ENCODE measurements at places on chromosomes 16 and 17. TPM values are rescaled to one million over a fixed set of nuclear protein-coding genes. Genes with fewer than 3 reads are reported as not detected.

Gene PIPOX
- 1.1 TPM for total RNA-seq

DNA sequence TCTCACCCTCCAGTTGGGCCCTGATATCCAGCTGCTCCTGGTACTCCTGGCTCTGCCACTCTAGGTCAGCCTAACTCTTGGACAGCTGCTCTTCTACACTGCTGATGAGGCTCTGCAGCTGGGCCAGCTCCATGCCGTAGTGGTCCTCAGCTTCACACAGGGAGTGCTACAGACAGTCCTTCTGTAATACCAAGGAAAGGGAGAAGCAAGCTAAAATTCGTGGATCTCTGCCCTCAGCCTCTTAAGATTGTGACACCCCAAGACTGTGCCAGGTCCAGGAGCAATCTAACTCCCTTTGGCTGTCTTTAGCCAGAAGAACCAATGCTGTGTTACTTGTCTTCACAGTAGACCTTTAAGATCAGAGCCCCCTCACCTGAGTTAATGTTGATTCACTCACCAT lies 7.7 kb upstream of the KRT38 start:
- no peak for DNase-seq

DNA sequence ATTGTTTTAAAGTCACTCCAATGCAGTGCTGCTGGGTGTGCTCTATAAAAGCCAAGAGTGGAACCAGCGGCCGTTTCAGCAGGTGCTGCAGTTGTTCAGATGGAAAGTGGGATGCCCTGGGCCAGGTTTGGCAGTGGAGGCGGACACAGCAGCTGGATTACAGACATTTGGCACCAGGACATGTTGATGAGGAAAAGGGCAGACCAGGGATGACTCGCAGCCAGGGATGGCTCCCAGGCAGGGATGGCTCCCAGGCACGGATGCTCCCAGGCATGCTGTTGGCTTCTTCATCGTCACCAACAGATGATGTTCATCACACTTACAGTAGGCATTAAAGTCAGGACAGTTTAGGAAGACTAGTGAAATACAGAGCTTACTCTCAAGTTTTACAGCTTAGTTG lies 10.0 kb downstream of the GAN start:
- DNase-seq, result no peak

GRCh38 chr17:12928736-12929135 lies 89.1 kb downstream of the ELAC2 start:
- no peak for DNase-seq

Gene TMEM100
- 17.0 TPM for total RNA-seq

DNA sequence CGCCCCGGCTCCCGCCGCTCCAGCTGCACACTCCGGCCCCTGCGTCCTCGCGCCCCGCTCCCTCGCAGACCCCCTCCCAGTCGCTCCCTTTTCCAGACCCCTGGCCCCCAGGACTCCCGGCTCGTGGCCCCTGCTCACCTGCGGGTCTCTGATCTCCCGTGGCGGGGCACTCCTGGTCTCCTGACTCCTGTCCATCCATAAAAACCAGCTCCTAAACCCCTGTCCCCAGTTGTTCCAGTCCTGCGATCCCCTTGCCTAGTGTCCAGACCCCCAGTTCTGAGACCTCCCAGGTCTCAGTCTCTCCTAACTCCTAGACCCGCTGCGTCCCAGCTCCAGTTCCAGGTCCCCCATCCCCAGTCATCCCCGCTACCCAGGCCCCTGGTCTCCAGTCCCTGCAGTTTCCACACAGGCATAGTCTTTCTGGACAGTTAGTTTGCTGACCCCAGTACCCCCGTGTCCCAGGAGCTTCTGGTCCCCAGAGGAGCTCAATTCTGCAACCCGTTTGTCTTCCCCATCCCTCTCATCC lies 379 bp downstream of the SNX29 start:
- no peak for DNase-seq

Gene WFDC1
- total RNA-seq, result 1.5 TPM

GRCh38 chr16:86424985-86425384 lies 85.3 kb upstream of the FOXF1 start:
- no peak for DNase-seq

DNA sequence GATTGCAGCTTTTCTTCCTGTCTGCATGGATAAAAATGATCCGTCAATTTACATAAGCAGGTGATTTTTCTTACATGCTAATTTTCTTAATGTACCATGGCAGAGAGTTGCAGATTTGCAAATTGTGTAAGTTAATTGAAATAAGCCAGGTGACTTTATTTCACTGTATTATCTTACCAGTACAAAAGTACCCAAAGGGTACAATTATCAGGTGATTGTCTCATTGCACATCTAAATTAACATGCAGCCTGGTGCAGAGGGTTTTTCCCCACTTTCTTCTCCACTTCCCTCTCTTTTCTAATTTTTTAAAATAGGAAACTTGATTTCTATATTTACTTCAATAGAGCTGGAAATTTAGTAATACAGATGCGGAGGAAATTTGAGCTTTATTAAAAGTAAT lies 11.2 kb downstream of the NLK start:
- no peak for DNase-seq

- DNase-seq, result no peak
These were observed 30.2 kb upstream of the ABCA3 start for GRCh38 chr16:2370721-2371120.

- peak; percentile 83 for DNase-seq
These were observed 1.6 kb downstream of the BAHCC1 start for GRCh38 chr17:81396722-81397313.

DNA sequence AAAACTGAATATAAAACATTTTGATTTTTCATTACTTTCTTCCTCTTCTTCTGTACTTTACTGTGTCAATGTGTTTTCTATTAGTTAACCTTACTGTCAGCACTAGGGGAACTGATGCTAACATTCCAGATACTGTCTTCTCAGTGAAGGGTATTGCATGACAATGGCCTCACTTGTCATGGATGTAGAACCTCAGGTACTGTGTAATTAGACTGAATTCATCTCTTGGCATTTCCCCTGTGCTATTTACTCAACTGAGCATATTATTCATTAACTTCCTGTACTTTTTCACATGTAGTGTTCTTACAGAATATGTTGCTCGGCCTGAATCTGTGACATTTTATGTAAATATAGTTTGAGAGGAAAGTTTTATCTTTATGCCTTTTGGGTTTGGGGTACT lies 237.0 kb downstream of the CA10 start:
- no peak for DNase-seq

Gene SLC5A2
- total RNA-seq, result not detected

- no peak for DNase-seq
These were observed 259.0 kb downstream of the XYLT1 start for GRCh38 chr16:17211797-17212196.

Gene OR1F1
- not detected for total RNA-seq

GRCh38 chr17:57631871-57632270 lies 113.2 kb downstream of the CCDC182 start:
- no peak for DNase-seq

GRCh38 chr17:9181640-9182039 lies 160.3 kb downstream of the NTN1 start:
- no peak for DNase-seq

DNA sequence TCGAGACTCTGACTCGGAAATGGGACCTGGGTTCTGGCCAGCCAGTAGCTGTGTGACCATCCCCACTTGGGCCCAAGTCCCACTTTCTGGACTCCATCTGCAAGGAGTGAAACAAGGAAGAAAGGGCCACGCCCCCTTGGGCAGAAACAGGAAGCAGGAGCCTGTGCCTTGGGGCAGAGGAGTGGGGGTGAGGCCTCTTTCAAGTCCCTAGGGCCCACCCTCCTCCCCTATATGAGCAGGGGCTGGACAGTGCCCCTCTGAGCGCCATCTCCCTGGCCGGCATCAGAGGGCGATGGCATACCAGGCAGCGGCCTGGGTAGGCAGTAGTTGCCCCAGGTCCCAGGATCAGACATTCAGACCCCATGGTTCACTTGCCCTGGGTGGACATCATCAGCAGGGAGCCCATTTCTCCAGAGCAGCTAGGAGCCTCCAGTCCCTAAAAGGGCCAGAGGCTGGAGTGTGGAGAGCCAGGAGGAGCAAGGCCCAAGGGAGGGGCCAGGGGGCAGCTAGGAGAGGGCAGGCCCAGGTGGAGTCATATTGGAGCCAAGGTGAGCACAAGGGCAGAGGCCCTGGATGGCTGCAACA lies 7.1 kb downstream of the BCAR1 start:
- no peak for DNase-seq

Gene FAM83G
- total RNA-seq, result 2.7 TPM

Gene CTRB2
- total RNA-seq, result not detected

Gene PIGL
- 5.4 TPM for total RNA-seq

DNA sequence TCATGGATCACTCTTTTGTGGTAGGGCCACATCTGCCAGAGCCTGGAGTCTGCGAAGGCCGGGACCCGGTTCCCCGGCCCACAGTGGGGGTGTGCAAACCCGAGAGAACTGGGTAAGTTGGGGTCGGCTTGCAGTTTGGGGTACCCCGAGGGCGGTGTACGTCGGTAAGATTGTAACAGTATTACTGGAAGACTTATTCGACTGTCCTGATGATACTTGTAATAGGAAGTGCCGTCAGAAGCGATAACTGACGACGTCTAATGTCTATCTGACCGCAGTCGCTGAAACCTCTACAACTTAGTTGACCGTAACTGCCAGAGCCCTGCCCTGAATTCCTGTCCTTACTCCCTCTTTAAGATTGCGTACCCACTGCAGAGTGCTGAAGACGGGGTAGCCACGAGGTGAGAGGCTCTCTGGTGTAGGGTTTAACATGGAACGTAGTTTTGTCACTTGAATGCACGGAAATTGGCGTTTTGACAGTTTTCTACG lies 24.0 kb downstream of the TRPV2 start:
- DNase-seq, result no peak

Gene HLF
- 35.7 TPM for total RNA-seq

DNA sequence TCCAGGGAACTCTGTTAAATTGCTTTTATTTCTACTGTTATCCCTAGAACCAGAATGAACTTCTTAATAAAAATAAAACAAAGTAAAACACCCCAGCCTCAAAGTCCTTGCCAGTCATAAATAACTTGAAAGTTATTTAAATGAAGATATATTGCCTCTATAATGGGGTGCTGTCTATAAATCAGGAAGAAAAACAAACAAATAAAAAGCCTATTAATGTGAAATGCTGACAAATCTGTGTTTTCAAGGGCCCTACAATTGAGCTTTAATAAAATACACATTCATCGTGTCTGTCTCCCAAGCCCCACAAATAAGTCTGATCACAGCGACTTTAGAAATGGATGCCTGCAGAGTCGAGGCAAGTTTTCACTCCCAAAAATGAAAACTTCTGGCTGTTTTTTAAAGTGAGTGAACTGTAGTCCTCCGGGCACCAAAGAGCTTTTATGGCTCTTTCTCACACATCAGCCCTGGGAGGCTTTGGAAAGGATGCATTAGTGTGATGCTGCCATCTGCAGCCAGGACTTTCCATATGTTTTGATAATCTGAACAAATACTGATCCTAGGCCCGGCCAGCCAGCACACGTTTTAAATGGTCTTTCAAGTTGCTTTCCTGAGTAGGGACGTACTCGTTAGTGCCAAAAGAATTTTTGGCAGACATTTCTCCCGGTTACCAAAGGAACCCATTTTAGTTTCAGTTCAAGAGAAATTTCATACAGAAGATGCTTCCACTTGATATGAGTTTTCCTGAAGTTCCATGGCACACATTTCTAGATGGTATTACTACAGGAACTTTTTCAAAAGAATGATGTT lies 16.3 kb downstream of the NACA2 start:
- no peak for DNase-seq

DNA sequence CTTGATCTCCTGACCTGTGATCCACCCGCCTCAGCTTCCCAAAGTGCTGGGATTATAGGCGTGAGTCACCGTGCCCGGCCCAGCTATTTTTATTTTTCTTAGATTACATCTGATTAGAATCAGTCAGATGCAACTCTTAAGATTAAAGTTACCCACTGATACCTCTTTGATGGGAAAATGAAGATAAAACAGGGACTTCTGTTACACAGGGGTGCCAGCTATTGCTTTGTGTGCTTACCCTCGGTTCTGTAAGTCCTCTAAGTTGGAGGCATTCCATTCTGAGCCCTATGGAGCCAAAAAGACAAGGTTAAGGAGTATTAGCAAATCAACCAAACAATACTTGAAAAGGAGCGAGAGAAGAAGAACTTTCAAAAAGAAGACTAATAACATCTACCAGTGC lies 32.6 kb upstream of the CORO6 start:
- no peak for DNase-seq

DNA sequence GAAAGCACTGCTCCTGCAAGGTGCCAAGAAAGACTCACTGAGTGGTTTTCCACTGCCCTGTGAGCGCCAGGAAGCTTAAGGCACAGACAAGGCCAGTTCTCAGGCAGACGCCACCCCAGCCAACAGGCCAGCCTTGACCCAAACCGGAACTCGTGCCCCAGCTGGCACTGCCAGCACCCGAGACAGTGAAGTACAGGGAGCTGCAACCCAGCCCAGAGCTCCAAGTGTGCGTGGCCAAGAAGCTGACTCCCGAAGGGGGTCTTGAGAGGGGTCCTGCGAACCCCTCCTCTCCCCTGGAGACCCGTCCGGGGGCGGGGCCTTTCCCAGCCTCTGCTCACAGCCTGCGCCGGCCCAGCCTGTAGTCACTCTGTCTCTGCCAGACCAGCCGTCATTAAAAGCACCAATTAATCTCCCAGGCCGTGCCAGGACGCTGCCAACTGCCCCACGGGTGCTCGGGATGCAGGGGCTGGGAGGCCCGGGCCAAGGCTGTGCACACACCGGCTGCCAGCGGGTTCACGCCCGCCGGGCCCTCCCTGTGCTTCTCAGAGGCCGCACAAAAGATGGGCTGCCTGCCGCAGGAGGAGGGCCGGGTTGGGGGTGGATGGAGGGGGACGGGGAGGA lies 4.4 kb upstream of the SOX8 start:
- no peak for DNase-seq

Gene KRT40
- not detected for total RNA-seq

DNA sequence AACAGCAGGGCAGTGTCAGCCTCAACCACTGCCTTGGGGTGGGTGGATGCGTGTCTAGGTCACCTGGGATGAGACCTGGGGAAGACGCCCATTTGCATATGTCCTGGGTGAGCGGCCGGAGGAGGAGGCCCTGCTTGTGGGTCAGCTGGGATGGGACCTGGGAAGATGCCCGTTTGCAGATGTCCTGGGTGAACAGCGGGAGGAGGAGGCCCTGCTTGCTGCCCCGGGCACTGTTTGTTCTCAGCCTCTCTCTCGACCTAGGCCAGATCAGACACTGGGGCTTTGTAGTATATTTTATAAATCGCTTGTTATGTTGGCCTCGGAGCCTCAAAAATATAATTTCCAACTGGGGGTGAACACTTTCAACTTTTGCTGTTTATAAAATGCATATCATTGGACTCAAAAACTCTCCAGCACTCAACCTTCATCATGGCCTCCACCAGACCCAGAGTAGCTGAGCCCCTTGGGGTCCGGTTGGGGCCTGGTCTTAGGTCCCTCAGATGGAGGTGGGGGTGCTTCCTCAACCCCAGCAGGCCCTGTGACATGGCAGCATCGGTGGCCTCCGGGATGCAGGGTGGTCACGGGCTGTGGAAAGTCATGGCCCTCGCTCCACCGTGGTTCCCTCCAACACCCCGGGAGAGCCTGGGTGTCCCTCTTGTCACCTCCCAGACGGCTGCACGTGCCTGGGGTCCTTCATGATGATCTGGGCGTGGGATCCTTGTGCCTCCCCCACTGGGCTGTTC lies 17.3 kb downstream of the DBNDD1 start:
- no peak for DNase-seq

Gene CEP295NL
- total RNA-seq, result 0.60 TPM

Data from Right ventricle myocardium inferior (tissue), 1 donor.